Activated CD4-positive, alpha-beta memory T cell treated with anti-CD3 and anti-CD28 coated beads for 36 hours (primary cell): ENCODE measurements at places on chromosomes 7 and 10. TPM values are rescaled to one million over a fixed set of nuclear protein-coding genes. Genes with fewer than 3 reads are reported as not detected.

GRCh38 chr10:84391326-84391725 is 62.9 kb downstream of the CCSER2 start:
- H3K4me1 ChIP-seq: peaks cover 46% of the 10 kb centered on the region
- peaks cover 18% of the 10 kb centered on the region for H3K36me3 ChIP-seq
- no peak overlapping the region for H3K27ac ChIP-seq
- no peak for DNase-seq
- H3K27me3 ChIP-seq: no peaks in the 10 kb centered on the region

- no peak overlapping the region for H3K27ac ChIP-seq
- peaks cover 14% of the 10 kb centered on the region for H3K27me3 ChIP-seq
- H3K4me1 ChIP-seq: peaks cover 6% of the 10 kb centered on the region
- no peaks in the 10 kb centered on the region for H3K36me3 ChIP-seq
- H3K4me3 ChIP-seq: no peak overlapping the region
These were observed 71.9 kb upstream of the TOMM7 start for GRCh38 chr7:22894546-22894945.

Gene UCMA
- not detected for total RNA-seq

DNA sequence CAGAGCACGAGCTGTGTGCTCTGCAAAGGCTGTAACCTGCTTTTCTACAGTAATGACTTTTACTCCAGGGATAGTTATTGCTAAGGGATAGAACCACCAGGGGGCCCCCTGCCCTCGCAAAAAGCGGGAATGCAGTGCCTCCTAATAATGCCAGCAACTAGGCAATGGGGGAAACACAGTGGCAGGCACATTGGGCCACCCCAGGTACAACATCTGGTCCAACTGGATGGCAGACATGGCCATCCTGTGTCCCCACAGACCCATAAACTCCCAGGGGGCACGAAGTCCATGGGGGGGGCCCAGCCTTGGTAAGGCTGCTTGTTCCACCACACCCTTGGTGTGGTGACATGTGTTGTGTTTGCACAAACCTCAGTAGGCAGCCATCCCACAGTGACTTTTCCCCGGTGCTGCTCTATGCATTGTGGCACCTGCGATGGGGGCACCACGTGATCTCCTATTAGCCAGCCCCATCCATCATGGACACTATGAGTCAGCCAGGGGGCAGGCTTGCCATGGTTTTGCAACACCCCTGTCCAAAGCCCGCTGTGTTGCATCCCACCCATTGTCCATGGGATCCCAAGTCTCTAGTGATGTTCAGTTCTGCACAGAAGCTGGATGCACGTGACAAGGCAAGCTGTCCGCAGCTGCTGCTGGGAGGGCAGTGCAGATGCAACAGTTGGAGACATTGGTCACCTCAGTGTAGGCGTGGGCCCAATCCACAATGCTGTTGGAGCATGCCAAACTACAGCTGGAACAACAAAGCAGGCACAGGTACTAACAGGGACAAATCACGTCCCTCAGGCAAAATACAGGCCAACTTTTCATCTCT is 84.0 kb downstream of the ANLN start:
- peak; percentile 57 for DNase-seq
- H3K4me1 ChIP-seq: peaks cover 15% of the 10 kb centered on the region
- no peak overlapping the region for H3K4me3 ChIP-seq
- no peaks in the 10 kb centered on the region for H3K36me3 ChIP-seq
- no peak overlapping the region for H3K27ac ChIP-seq

Gene SSC4D
- 0.87 TPM for total RNA-seq

GRCh38 chr7:111301891-111302290 is 211.0 kb downstream of the LRRN3 start:
- H3K27ac ChIP-seq: no peak overlapping the region
- H3K4me1 ChIP-seq: no peaks in the 10 kb centered on the region
- DNase-seq: no peak
- peaks cover 6% of the 10 kb centered on the region for H3K36me3 ChIP-seq
- H3K27me3 ChIP-seq: no peaks in the 10 kb centered on the region
- H3K4me3 ChIP-seq: no peak overlapping the region

Gene COL28A1
- total RNA-seq: 0.19 TPM

Gene CAV1
- 0.19 TPM for total RNA-seq

Gene GNGT1
- not detected for total RNA-seq

DNA sequence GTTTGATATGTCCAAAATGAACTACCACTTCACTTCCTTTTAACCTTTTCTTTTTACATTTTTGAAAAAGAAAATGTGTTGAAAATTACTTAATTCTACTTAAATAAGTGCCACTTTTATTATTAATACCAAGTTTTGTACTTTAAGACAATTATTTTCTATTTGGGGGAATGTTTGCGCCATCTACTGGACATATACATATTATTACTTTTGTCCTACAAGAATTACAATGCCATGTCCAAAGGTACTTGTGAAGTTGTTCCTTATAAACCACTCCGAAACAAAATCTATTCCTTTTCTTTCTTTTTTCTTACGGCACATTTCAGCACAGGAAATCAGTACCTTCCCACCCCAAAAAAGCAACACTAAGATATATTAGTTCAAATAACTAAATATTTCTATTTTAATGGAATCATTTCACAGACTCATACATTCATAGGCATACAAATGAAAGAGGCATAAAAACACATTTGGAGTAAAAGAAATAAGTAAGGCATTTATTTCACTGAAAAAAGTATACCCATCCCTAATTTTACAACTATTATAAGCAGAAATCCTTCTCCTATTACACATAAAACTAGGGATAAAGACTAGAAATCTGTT is 169.9 kb downstream of the RNF133 start:
- DNase-seq: no peak
- H3K27ac ChIP-seq: no peak overlapping the region
- no peaks in the 10 kb centered on the region for H3K36me3 ChIP-seq
- no peak overlapping the region for H3K4me3 ChIP-seq

Gene DYDC1
- total RNA-seq: not detected
